ENCODE measurements at places on chromosomes 4 and X.
A peak's percentile ranks its signal among the peaks of the same experiment; 100 is the strongest.

GRCh38 chr4:70734168-70734954, 12.6 kb downstream of the RUFY3 start:
- no peak for DNase-seq

GRCh38 chr4:121651597-121651996, 45.2 kb downstream of the ANXA5 start:
- no peak for DNase-seq

DNA sequence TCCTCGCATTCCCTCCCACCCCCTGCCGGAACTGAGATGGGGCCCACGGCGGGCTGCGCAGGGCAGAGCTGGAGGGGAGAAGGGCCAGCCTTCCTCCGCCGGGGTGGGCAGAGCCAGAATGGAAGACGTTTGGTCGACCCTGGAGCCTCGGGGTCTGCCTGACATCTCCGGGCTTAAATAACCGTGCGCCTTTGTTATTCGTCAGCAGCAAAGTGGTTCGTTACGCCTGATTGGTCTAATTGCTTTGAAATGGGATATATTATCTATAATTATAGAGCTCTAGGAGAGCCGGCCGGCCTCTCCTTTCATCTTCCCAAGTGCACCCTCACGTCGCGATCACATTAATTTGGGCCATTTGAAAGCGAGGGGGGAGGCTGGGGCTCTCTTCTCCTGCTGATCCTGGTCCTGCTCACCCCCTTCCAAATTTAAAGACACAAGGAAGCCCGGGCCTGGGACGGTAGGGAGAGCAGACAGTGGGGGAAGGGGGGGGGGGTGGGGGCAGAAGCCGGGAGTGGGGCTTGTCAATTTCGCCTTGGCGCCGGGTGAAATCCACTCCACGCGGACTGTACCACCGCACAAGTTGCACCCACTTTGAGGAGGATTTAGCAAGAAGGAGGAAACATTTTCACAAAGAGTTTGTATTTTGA, 4.7 kb upstream of the MSX1 start:
- no peak for DNase-seq

- no peak for DNase-seq
Measured at GRCh38 chr4:3442460-3442958, 741 bp downstream of the HGFAC start.

DNA sequence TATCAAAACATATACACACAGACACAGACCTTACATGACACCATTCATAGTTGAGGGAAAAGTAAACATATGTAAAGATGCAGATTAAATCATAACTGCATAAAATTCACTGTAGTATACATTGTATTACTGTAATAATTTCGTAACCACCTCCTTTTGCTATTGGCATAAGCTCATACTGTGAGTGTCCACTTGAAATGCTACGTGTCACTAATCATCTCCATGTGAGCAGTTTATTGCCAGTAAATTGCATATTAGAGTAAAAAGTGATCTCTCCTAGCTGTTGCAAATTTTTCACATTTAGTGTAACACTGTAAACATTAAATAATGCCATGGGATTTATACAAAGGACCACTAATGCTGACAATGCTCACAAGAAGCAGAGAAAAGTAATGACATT, 256.7 kb upstream of the GNPDA2 start:
- DNase-seq = no peak

GRCh38 chr4:187027272-187027671, 303.6 kb upstream of the FAT1 start:
- no peak for DNase-seq

GRCh38 chr4:82642331-82642730, 80.5 kb upstream of the TMEM150C start:
- DNase-seq = no peak

GRCh38 chrX:15073313-15073712, 196.6 kb downstream of the ASB9 start:
- DNase-seq = no peak

- peak; percentile 65 for DNase-seq
Measured at GRCh38 chr4:10096201-10096977, 20.2 kb downstream of the WDR1 start.

- no peak for DNase-seq
Measured at GRCh38 chr4:41212616-41213203, 1.6 kb downstream of the APBB2 start.

DNA sequence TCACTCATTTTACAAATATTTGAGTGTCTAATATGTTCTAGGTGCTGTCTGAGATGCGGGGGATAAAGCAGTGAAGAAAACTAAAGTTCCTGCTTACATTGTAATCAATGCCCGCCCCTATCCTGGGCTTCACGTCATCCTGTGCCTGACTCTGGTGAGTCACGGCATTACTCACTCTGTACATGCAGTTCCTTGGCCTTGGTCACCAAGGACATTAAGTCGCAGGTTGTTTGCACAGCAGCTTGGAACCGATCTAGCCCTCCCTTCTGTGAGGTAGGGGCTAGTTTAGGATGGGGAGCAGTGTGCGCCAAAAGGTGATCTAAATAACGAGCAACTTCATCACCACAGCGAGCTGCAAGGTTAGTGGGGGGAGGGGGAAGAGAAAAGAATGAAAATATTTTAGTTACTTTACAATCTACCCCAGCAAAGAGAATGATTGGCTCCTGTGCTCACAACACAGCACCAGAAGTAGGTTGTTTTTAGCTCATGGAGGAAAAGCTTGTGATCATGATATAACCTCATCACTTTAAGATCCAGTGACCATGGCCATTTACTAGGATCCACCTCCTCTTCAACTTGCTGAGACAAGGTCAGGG, 48.0 kb upstream of the HDAC8 start:
- DNase-seq = no peak

GRCh38 chrX:24607616-24608015, 39.5 kb downstream of the PCYT1B start:
- DNase-seq = no peak

- no peak for DNase-seq
Measured at GRCh38 chr4:100694467-100694866, 176.6 kb upstream of the EMCN start.

- DNase-seq = no peak
Measured at GRCh38 chr4:87497159-87497558, 32.0 kb downstream of the SPARCL1 start.

- no peak for DNase-seq
Measured at GRCh38 chr4:123506011-123506695, 109.6 kb downstream of the SPRY1 start.

DNA sequence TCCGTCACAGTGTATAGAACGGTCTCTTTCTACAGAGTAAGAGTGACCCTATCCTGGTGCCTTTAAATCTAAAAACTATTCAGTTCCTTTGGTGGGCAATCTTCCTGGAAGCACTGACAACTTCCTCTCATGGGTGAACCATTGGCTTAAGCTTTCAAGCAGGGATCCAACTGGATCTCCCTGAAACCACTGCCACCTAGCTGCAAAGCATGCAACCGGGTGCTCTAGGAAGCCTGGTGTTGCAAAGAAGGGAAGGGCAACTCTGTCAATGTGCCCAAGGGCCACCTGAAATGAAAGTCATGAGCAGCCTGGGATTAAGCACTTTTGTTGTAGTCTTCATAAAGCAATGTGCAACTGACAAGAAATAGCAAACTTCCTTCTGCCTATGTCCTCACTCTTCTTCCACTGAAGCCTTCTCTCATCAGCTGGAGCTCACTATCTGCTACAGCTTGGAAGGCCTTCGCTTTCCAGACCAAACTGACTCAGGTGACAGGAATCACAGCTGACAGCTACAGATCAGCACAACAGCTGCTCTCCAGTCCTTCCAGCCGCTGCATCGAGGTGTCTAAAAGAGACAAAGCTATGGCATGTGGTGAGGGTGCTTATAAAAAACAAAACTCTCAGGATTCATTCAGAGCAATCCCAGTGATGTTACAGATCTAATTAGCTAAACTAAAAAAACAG, 46.1 kb downstream of the SETD7 start:
- DNase-seq = no peak

GRCh38 chrX:54116391-54116790, 66.7 kb downstream of the FAM120C start:
- no peak for DNase-seq

GRCh38 chr4:26372525-26373172, 51.8 kb downstream of the RBPJ start:
- DNase-seq = no peak

DNA sequence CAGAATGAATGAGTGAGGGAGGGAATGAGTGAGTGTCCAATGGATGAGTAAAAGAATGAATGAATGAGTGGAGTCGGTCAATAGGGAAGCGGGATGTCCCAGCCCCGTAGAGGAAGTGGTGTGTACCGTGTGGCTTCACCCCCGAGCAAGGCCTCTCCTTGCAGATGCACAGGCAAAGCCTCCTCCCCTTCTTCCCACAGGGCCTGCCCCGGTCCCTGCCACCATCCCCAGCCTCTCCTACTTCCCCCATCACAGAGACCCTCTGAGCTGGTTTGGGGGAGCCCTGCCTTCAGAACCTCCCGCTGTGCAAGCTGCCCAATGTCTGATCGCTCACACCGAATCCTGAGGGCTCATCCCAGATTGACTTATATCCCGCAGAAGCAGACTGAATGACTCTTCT, 13.6 kb downstream of the HTRA3 start:
- no peak for DNase-seq

- no peak for DNase-seq
Measured at GRCh38 chr4:139401368-139401767, 52.6 kb upstream of the RAB33B start.

GRCh38 chr4:73801692-73802091, 34.8 kb upstream of the CXCL6 start:
- no peak for DNase-seq

DNA sequence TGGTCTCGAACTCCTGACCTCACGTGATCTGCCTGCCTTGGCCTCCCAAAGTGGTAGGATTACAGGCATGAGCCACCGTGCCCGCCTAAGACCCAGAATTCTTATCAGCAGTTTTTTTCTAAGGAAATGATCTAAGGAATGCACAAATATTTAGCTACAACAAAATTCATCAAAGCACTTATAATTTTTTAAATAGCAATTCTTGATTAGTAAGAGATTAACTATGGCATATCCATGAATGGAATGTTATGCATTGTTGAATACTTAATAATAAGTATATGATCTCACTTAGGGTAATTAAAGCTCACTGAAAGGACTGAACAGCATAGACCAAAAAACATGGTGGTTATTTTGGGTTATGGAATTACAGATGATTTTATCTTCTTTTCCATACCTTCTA, 18.4 kb downstream of the CENPU start:
- DNase-seq = no peak

GRCh38 chr4:1367230-1367935, 20.4 kb downstream of the UVSSA start:
- no peak for DNase-seq

Measured in activated CD8-positive, alpha-beta memory T cell treated with anti-CD3 and anti-CD28 coated beads for 1 hour (primary cell).